HFF-Myc (cell line): ENCODE measurements at places on chromosomes 7 and 10.
A peak's percentile ranks its signal among the peaks of the same experiment; 100 is the strongest.

GRCh38 chr10:9735731-9736130 is 1281.9 kb upstream of the CELF2 start:
- no peak for DNase-seq

DNA sequence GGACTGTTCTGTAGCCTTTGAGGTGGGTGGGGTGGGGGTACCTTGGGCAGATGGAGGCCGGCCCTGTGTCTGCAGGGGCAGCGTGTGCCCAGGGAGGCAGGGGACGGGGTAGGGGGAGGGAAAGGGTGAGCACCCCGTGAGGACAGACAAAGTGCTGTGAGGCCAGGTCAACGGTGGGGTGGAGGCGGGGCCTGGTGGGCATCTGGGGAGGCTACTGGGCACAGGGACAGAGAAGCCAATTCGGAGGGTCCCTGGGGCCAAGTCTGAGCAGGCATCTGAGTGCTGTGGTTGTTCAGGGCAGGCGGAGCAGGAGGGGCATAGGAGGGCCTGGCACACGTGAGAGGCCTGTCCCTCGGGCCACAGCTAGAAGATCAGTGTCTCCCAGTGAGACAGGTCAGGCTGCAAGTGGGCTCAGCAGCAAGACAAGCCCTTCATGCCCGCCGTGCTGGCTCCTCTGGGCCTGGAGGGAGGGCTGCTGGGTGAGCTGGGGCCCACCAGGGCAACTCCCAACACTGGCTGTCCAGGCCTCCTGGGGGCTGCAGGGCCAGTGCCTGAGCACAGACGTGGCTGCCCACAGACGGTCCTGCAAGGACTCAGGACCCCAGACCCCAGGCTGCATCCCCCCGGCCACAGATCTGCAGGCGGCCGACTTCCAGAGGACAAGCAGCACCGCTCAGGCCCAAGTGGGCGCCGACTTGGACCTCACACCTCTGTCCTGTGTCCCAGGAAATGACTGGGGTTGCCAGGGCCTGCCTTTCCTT is 26.4 kb upstream of the KNDC1 start:
- no peak for DNase-seq

- no peak for DNase-seq
These were observed 20.7 kb downstream of the NT5C3A start for GRCh38 chr7:33041631-33042428.

DNA sequence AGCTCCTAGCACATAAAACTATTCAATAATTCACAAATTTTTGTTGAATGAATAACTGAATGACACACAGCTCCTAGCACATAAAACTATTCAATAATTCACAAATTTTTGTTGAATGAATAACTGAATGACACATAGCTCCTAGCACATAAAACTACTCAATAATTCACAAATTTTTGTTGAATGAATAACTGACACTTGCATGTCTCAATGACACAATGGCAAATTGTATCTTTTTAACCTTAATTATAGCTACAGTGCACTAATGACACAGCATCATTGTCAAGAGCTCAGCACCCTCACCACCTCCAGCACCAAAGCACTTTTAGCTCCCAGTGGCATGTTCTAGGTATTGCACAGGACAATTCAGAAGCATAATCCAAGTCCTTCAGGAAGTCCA is 131.6 kb downstream of the PDE1C start:
- DNase-seq = no peak

DNA sequence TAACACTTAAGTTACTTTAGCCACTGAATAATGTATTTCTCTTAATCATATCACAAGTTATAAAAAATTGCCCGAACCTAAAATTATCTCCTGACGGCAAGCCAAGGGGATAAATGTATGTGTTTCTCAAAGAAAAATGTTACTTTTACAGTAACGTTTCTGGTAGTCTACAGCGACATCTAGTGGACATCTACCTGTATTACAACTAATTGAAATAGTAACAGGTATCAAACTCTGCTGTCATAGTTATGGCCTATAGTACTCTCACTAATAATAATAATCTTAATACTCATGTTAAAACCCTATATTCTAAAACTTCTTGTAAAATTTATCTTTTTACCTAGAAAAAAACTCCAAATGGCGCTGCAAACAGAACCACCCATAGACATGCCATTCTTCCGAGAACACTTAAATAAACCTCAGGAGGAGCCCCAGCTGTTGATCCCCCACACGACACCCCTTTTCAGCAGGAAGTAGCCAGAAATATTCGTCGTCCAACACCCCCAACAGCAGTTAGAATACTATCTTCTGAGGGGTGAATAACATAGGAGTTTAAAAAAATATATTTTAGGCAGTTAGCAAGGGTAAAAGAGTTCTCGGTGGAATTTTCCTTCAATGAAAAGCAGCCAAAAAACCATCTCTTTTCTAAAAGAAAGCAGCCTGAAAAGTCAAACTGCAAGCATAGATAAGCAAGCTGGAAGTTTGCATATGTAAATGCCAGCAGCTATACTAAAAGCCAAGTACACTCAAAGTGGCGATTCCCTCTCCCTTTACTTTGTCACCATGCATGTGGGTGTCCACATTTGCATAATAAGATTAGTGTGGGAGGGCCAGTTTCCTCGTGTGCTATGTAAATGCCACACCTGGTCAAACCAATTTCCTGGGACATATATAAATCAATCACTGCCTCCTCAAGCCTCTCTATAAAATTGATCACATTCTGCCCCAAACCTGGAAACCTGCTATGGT is 40.5 kb upstream of the ZNF107 start:
- no peak for DNase-seq

DNA sequence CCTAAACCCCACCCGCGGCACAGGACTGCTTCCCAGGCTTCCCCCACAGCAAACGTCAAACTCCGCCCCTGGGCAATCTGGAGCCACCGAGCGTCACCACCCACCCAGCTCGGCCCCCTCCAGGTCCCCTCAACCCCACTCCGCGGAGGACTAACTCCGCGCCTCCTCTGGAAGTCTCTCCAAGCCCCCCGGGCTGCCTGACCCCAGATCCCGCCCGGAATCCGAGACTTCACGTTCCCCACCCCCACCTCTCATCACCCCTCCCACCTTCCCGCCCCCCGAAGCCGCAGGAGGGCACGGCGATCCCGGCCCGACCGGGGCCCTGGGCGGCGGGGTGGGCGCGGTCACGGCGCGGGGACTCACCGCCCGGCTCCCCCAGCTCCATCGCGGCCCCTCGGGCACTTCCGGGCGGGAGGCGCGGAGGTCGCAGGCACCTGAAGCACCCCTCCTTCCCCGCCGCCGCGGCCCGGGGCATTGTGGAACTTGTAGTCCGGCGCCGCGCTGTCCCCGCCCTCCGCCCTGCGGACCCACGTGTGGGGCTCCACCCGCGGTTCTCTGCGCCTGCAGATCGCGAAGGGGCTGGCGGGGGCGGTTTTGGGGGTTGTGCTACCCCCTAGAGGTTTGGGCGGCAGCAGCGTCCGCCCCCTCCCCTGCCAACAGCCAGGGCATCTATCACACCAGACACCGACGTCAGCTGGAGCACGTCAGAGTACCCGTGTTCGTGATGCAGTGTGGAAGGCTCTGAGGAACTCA is at the start of gene TMUB1:
Gene TMUB1 (minus strand): TSS at position 423 of the 753 bp plus-strand sequence. CDS start 930 bp downstream, outside the sequence.
- no peak for DNase-seq

DNA sequence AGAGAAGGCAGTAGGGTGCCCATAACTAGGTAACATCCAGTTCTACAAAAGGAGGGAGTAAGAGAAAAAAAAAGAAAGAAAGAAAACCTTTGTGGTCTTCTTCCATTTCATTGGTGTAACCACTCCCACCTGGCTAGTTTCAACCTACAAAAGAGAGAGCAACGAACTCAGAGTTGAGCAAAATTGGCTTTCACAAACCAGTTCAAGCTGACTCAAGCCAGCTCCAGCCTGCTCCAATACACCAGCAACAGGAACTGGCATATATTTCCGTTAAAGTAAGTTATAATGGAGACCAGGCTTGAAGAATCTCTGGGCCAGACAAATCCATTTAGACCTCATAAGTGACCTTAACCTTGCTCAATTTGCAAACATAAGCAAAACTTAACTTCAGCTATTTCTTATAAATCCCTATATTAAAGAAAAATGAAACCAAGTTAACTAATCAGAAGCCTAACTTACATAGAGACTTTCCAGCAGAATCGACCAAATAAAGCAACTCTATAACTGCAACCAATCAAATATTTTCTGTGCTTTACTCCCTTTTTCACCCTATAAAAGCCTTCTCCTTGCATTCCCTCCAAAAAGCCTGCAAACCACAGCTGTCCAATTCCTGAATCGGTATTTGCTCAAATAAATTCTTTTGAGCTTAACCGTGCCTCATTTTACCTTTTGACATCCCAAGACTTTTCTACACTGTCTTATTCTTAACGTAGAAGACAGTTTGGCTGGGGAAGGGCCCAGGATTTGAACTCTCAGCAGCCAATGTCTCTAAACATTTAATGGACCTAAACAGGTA is 10.1 kb downstream of the ANKRD22 start:
- DNase-seq = no peak

- DNase-seq = peak; percentile 60
These were observed 14.6 kb upstream of the PWWP2B start for GRCh38 chr10:132382231-132382922.

DNA sequence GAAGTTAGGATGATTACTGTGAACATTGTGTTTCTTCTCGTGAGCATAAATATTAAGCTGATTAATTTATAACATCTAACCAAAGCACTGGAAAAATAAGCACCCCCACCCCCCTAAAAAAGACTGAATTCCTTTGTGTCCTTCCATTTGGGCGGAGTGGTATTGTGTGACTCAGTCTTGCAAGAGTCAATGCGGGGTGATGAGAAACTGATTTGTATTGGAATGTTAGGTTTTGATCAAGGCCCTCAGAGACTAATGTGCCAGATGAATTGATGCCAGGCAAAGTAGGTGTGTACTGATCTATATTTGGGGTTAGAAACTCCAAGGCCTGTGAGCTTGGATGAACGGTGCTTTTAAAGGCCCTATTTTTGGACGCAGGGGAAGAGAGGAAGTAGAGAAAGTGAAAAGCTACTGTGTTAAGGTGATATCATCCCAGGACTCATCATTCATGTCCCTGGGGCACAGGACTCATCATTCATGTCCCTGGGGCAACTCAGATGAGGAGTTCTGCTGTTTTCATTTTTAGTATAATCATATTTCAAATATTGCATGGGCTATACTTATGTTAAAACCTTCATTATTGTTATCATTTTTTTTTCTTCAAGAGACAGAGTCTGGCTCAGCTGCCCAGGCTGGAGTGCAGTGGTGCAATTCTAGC is 61.3 kb upstream of the PTN start:
- no peak for DNase-seq

- DNase-seq = no peak
These were observed 73.2 kb downstream of the SFMBT2 start for GRCh38 chr10:7337431-7338171.

DNA sequence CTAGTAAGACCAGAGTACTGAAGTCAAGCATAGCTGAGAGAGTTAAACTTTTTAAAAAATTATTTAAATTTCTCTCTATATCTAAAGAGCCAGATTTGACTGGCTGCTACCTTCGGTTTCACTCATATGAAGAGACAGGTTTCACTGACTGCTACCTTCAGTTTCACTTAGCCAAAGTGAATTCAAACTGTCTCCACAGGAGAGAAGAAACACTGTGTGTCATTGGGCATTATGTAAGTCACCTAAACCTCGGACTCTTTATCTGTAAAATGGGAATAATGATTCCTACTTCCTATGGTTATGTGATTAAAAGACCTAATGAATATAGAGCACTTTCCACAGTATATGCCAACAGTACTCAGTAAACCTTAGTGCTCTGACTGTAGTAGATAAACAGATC is 41.6 kb upstream of the MET start:
- no peak for DNase-seq

- no peak for DNase-seq
These were observed 76.8 kb upstream of the PITRM1 start for GRCh38 chr10:3249307-3249889.

DNA sequence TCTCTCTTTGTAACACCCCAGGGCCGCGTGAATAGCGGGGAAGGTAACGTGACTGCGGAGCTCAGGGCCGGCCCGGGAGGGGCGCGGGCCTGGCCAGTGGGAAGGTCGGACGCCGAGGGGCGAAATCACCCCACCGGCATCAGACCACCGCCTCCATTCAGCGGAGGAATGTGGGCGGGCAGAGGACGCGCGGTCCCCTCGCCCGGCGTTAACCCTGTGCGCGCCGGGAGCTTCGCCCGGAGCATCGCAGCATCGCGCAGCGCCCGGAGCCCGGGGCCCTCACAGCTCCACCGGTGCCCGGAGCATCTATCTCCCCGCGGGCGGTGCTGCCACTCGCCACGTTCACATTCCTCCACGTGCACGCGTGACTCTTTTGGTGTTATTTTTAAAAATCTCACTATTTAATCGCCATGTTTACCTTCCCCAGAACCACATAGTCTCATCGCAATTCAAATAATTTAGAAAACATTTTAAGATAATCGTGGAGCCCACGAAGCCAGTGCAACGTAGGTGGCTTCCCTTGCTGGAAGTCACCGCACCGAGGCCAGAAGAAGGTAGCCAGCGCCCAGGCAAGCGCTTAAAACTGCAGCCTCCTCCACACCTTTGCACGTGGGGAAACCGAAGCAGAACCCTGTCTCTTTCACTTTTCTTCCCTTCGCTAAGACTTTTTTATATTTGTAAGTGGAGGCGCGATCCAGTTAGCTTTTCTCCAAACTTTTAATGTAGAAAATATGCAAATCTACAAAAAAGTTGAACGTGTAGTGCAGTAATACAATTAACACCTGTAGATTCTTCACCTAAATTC is 21.8 kb downstream of the FGFBP3 start:
- no peak for DNase-seq
